GM04504 (cell line): ENCODE measurements at places on chromosomes 11 and 22.

- no peak for DNase-seq
Measured at GRCh38 chr11:113956986-113957385, 17.9 kb upstream of the HTR3A start.

GRCh38 chr11:119347940-119348605, 1.6 kb upstream of the MFRP start:
- DNase-seq: no peak

GRCh38 chr22:44638971-44639760, 62.8 kb upstream of the PRR5 start:
- peak; percentile 46 for DNase-seq

GRCh38 chr11:126660321-126660720, 304.8 kb downstream of the ST3GAL4 start:
- DNase-seq: no peak

GRCh38 chr11:120973501-120973900, 50.4 kb upstream of the TBCEL start:
- DNase-seq: no peak

GRCh38 chr11:69957849-69958248, 120.3 kb upstream of the ANO1 start:
- no peak for DNase-seq

DNA sequence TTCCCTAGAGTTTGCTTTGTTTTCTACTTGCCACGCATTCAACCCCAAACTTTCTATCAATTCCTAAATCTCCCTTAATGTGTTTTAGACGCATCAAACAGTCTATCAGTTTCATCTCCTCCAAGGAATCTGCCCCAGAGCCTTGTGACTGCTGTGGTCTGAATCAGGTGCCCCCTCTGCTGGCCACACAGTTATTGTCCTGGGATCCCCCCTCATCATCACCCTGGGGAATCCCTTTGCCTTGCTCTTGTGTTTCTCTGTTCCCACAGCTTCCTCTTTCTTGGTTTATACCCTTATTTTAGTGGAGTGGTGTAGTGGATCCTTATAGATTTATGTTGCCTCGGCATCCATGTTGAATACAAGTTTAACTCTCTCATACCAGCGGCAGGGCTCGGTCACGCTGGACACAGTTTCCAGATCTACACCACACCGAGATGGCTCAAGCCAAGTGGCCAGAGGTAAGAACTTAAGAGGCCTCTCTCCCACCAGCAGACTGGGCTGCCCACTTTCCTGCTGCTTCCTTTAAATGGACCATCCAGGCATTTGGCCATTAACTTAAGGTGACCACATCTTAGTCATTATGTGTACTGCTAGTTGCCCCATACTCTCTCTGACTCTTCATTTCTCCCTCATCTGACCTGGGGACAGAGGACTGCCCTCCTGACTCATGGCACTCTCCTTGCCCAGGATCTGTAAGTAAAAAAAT, 8.2 kb downstream of the UPB1 start:
- DNase-seq: no peak

GRCh38 chr11:96230686-96231085, 112.3 kb downstream of the MAML2 start:
- DNase-seq: no peak

DNA sequence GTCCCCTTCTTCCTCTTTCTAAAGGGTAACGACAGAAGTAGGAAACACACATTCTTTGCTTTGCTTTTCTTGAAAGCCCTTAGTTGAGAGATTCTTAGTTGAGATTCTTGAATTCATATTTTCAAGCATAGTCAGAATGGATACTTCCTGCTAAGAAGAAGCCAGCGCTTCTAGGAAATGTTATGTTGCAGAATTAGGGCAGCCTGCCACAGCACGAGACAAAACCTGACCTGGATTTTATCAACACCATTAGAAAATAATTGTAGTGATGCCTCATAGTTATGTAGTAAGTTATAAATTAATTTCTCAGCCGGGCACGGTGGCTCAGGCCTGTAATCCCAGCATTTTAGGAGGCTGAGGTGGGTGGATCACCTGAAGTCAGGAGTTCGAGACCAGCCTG, 37.9 kb upstream of the NUP160 start:
- peak; percentile 56 for DNase-seq

DNA sequence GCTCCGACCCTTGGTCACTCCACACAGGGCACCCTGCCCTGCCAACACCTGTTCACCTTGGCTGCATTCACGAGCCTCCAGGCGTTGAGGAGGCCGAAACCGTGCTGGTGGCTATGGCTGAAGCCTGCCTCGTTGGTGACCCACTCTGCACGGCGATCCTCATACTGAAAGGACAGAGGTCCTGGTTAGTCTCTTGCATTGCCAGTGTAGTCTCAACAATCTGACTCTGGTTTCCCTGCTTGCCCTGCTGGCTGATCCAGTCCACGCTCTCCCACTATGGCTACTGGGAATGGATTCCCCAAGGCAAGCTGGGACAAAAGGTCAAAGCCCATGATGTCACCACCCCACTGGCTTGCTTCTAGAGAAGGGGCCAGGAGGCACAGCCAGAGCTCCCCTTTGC, 12.9 kb downstream of the PCSK7 start:
- DNase-seq: no peak

DNA sequence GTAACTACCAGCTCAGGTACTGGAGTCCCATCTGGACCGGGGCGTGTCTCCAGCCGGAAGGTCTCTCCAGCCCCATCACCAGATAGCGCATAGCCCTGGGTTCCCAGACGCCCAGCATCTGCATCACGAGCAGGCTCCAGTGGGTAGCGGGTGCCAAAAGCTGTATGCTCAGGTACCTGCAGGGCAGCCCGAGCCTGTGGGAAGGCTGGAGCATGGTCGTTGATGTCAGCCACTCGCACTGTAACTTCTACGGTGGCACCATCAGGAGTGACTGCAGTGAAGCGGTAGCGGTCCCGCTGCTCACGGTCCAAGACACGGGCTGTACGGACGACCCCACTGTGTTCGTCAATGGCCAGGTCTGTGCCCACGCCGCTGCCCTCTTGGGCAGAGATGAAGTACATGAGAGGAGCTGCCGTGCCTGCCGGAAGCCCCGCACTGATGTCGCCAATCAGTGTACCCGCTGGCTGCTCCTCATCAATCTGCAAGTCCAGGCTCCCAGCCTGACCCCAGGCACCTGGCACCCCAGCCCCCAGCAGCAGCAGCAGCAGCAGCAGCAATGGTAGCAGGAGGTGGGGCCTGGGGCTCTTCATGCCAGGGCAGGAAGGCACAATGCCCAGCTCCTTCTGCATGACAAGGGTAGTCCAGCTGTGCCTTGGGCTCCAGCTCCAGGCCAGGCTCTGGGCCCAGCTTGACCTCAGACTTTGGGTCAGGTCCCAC, 14.5 kb downstream of the DCHS1 start:
- DNase-seq: no peak

DNA sequence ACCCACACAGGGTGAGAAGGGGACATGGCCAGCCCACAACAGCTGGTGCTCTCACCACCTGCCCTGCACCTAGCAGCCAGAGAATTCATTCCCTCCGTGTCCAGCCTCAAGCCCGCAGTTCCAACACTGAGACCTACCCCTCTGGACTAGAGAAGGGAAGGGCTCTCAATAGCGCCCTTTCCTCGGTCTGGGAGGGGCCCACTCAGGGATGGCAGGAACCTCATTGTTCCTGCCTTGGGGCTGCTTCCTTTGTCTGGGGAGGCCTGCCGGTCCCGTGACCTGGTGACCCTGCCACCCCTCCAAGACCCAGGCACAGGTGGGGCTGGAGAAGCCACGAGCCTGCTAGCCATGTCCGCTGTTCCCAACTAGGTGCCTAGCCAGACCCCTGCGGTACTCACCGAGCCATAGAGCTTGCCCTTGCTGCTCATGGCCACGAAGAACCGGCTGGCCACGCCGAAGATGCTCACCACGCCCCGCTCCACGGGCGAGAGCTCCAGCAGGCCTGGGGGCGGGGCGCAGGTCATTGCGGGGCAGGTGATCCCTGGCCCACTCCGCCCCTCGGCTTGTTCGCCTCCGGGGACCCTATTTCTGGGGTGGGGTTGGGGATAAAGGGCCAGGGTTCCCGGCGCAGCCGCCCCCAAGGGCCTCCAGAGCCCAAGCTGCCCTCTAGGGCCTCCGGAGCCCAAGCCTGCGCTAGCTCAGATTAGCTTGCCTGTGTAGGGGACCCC, 1.4 kb downstream of the FGF4 start:
- DNase-seq: no peak

DNA sequence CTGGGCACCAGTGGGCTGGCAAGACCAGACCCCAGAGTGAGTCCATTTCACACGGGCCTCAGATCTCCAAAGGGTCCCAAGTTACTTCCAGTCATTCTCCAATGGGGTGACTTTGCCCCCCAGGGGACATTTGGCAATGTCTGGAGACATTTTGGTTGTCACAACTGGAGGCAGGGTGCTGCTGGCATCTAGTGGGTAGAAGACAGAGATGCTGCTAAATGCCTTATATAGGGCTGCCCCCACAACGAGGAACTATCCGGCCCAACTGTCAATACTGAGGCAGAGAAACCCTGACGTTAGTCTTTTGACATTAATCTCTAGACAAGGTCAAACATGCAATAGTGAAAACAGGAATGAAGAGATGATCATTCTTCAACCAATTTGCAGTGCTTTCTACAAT, 6.4 kb downstream of the RTN4RL2 start:
- DNase-seq: no peak

DNA sequence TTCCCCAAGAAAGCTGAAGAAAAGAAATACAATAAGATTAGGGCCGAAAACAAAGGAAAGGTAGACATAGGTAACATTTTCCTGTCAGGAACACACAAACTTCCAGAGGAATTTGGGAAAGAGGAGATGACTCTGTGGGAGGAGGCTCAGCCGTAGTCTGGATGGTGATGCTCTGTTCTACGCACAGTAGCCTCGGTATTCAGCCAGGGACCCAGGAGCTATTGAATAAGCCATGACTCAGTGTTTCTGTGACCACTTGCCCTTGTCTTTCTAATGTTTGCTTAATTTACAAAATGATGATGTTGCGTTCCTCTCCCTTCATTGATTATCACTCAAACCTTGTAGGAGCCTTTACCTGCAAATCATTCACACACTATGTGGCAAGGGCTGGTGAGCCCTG, 745.0 kb downstream of the NTM start:
- DNase-seq: no peak

DNA sequence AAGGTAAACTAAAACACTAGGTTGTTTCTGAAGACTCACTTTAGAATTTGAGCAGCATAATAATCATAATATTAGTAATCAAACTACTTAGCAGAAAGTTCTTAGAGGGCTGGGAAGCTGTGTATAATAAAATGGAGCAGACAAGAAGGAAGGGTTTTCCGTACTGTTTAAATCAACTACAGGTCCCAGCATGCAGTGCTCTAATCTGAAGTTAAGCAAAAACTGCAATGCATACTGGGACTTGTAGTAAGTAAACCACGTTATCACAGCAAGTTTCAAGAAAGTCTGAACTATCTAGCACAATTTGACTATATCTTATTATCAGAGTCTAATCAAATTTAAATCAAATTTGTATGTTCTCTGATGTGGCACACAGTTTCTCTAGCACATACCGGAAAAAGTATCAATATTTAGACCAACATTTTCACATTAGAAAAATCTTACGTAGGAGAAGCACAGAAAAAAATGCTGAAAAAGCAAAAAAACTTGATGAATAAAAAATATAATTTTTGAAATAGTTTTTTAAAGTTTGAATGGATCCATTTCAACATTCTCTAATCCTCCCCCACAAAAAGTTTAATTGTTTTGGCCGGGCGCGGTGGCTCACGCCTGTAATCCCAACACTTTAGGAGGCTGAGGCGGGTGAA, 8.2 kb downstream of the PHF21A start:
- no peak for DNase-seq

- no peak for DNase-seq
Measured at GRCh38 chr11:3984896-3985295, 109.7 kb upstream of the RRM1 start.

GRCh38 chr11:126585774-126586491, 230.4 kb downstream of the ST3GAL4 start:
- peak; percentile 84 for DNase-seq

GRCh38 chr11:1592628-1593027, 5.5 kb downstream of the KRTAP5-2 start:
- no peak for DNase-seq

GRCh38 chr22:40491990-40492631, 121.7 kb downstream of the SGSM3 start:
- DNase-seq: peak; percentile 49

GRCh38 chr11:61046833-61047232, 55.5 kb upstream of the CD5 start:
- no peak for DNase-seq

DNA sequence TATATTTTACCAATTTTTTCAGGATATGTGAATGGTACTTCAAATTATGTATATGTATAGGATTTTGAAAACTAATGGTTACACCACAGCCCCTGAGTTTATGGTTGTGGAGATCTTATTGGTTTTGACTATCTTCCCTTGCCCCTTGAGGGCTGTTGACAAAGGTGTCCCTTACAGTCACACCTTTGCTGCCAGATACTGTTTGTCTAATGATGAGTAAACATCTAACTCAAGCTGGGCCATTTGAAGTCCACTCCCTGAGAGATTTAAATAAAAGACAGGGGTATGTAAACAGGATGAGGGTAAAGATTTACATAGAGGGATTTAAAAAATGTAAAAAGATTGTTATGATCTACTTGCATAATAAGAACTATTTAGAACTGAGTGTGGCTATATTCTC, 38.9 kb upstream of the LUZP2 start:
- no peak for DNase-seq

GRCh38 chr22:21937821-21938070, 14.9 kb downstream of the PPM1F start:
- peak; percentile 89 for DNase-seq

- no peak for DNase-seq
Measured at GRCh38 chr11:126072141-126072741, 9.6 kb upstream of the CDON start.

DNA sequence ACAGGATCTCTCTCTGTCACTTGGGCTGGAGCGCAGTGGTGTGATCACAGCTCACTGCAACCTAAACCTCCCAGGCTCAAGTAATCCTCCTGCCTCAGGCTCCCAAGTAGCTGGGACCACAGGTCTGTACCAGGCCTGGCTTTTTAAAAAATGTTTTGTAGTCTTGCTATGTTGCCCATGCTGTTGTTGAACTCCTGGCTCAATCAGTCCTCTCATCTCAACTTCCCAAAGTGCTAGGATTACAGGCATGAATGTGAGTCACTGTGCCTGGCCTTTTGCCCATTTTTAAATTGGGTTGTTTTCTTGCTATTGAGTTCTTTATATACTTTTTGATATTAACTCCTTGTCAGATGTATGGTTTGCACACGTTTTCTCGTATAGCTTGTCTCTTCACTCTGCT, 33.0 kb upstream of the PITPNB start:
- no peak for DNase-seq

- peak; percentile 52 for DNase-seq
Measured at GRCh38 chr22:19730655-19731360, 7.5 kb downstream of the GP1BB start.

DNA sequence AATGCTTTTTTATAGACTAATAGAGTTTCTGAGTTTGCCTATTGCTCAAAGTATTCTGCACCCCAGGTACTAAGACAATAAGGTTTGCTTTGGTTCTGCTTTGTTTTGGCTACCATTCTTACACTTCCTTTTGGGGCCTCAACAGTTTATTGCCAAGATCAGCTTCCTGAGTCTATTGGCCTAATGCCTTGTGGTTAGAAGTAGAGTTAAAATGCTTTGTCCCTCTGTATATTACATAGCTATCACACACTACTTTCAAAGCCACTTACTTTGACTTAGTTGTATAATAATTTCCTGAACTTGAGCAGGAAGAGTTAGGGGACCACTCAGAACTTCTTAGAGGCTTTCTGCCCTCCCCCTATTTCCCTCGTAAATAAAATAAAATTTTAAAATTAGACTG, 96.5 kb downstream of the DLG2 start:
- no peak for DNase-seq
